Right ventricle myocardium inferior (tissue), 1 donor: ENCODE measurements at places on chromosomes 12 and 14. TPM values are rescaled to one million over a fixed set of nuclear protein-coding genes. Genes with fewer than 3 reads are reported as not detected.
A peak's percentile ranks its signal among the peaks of the same experiment; 100 is the strongest.

CRACR2A gene
- total RNA-seq: 4.5 TPM

PTPRO gene
- 1.3 TPM for total RNA-seq

REP15 gene
- total RNA-seq: 8.2 TPM

GRCh38 chr12:71135812-71136176 is 22.0 kb downstream of the TSPAN8 start:
- no peak for DNase-seq

- no peak for DNase-seq
These were observed 233.6 kb upstream of the ARHGAP5 start for GRCh38 chr14:31843361-31844091.

- DNase-seq: no peak
These were observed 139.0 kb downstream of the SMOC1 start for GRCh38 chr14:70018230-70018629.

DNA sequence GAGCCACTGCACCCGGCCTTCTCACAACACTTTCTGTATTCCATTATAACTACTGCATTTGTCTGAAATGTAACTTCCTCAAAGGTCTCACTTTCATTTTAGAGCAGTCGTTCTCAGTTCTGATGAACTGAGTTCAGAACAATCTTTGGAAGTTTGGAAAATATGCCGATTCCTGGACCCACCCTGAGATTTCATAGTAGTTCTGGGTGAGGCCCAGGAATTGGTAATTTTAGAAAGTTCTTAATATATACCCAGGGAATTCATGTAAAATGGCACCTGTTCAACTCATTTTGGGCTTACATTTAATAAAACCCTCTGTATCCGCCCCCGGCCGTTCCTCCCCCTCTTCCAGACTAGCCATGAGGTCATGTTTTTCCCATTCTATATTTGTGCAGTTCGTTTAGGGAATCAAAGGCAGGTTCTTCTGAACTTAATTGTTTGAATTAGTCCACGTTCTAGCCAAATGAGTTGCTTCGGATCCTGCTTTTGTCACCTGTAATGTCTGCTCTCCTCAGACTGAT is 5.9 kb downstream of the GSG1 start:
- DNase-seq: peak; percentile 65
